ENCODE measurements at places on chromosomes 16 and 17. TPM values are rescaled to one million over a fixed set of nuclear protein-coding genes. Genes with fewer than 3 reads are reported as not detected.

The KRTAP9-4 gene
- total RNA-seq = not detected

The IL21R gene
- total RNA-seq = 0.10 TPM

The TBC1D3E gene
- not detected for total RNA-seq

The WNT3 gene
- 3.4 TPM for total RNA-seq

The SNX20 gene
- total RNA-seq = 0.10 TPM

The APOH gene
- total RNA-seq = 1.2 TPM

The GRB2 gene
- total RNA-seq = 148 TPM

The SCGB1C2 gene
- not detected for total RNA-seq

The PLXDC1 gene
- total RNA-seq = not detected

The FNDC8 gene
- total RNA-seq = not detected

The EVPLL gene
- not detected for total RNA-seq

The KIFC3 gene
- total RNA-seq = 51.5 TPM

The TAC4 gene
- not detected for total RNA-seq

The RMI2 gene
- total RNA-seq = 11.1 TPM

The RHBDL1 gene
- 6.6 TPM for total RNA-seq

The TCAP gene
- total RNA-seq = 1.6 TPM

The OTOA gene
- not detected for total RNA-seq

The KRT40 gene
- total RNA-seq = not detected

The C16orf89 gene
- total RNA-seq = not detected

The OR1E1 gene
- not detected for total RNA-seq

The KRT27 gene
- total RNA-seq = not detected

The NPIPB9 gene
- 0.90 TPM for total RNA-seq

The ASB16 gene
- total RNA-seq = not detected

The RSL1D1 gene
- 195 TPM for total RNA-seq

The MRPL58 gene
- 55.2 TPM for total RNA-seq

The HSD17B1 gene
- 5.4 TPM for total RNA-seq

The KAT8 gene
- 48.3 TPM for total RNA-seq

The SSTR5 gene
- 2.8 TPM for total RNA-seq

The SLX4 gene
- 15.5 TPM for total RNA-seq

The EPOP gene
- total RNA-seq = 19.9 TPM

The PIK3R6 gene
- total RNA-seq = not detected

The ADAM11 gene
- 3.5 TPM for total RNA-seq

The GNGT2 gene
- not detected for total RNA-seq
